ENCODE measurements at places on chromosomes 11 and 22.
A peak's percentile ranks its signal among the peaks of the same experiment; 100 is the strongest.

GRCh38 chr22:23000657-23001347 is 69.5 kb upstream of the GNAZ start:
- DNase-seq, result no peak

- DNase-seq, result no peak
These were observed 4.5 kb upstream of the NEFH start for GRCh38 chr22:29475550-29475949.

GRCh38 chr11:59365232-59366018 is 6.7 kb downstream of the OR5AN1 start:
- DNase-seq, result no peak

- DNase-seq, result no peak
These were observed 81.0 kb downstream of the MYEOV start for GRCh38 chr11:69374946-69375310.

- DNase-seq, result no peak
These were observed 97.1 kb downstream of the RPL27A start for GRCh38 chr11:8779732-8780131.

DNA sequence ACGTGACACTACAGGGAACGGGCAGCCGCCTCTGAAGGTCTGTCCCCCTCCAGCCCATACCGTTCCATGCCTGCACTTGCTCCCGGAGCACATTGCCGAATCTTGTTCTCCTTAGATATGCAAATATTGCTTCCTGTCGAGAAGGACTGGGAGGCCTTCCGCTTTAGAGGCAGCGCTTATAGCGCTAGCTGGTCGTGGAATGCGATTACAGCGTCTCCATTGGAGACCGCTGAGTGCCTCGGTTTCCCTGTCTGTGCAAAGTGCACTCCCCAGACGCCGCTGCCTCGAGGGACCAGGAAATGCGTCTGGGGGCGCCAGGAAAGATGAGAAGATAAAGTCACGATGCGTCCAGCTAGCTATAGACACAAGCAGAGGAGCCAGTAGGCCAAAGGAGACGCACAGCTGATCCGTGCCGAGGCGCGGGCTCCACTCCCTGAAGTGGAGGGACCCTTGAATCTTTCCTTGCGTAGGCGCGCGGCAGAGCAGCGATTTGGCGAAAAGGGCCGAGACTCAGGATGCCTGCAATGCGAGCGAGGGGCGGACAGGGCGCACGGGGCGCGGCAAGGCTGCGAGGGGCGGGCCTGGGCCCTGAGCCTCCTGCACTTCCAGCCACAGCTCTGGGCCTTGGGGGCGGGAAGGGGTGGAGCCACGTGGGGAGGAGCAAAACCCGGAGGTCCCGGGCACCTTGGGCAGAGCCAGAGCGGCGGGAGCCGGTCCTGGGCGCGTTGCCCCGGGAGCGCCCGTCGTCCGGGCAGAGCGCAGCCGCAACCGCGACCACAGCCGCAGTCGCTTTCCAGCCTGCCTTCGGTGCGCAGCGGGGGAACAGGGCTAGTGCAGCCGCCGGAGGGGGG is at the start of gene RASSF10:
TSS of gene RASSF10 (plus strand) at position 692 of the 851 bp plus-strand sequence. CDS start 261 bp downstream, outside the sequence.
- DNase-seq, result peak; percentile 43

DNA sequence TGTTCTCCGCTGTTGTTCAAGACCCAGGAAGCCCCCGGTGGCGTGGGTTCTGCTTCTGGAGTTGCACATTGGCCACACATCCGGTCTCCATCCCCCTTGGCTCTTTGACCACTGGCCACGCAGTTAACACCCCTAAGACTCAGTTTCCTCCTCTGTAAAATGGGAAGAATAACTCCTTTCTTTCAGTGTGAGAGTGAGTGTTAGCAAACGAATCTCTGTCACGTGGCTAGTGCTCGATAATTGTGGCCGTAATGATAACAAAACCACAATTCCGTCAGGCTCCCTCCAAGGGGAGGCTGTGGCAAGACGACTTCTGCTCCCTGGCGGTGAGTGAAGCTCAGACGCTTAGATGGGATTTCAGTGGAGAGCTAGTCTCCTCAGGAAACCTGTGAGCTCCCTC is 315.2 kb upstream of the B3GAT1 start:
- no peak for DNase-seq

DNA sequence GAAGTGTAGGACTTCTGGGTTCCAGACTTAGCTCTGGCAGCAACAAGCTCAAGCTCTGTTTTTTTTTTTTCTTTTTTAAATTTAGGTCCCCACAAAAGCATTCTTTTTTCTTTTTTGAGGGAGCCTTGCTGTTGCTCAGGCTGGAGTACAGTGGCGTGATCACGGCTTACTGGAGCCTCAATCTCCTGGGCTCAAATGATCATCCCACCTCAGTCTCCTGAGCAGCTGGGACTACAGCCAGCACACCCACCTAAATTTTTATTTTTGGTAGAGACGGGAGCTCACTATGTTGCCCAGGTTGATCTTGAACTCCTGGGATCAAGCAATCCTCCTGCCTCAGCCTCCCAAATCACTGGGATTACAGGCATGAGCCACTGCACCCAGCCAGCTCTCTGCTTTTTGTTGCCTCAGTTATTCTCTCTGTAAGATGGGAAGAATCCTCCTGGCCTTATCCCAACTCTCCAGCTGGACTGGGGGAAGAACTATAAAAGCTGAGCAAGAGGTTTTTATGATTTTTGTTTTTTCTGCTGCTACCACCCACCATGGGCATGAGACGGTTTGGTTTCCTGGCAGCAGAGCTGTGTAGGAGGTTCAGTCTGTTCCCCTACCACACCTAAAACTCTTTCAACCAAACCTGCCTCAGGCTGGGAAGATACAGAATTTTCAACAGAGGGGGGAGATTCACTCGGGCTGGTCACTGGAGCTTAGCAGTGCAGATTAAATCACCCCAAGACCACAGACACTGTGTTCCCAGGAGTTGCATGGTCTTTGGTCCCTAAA is 11.6 kb upstream of the MTFP1 start:
- DNase-seq, result no peak

DNA sequence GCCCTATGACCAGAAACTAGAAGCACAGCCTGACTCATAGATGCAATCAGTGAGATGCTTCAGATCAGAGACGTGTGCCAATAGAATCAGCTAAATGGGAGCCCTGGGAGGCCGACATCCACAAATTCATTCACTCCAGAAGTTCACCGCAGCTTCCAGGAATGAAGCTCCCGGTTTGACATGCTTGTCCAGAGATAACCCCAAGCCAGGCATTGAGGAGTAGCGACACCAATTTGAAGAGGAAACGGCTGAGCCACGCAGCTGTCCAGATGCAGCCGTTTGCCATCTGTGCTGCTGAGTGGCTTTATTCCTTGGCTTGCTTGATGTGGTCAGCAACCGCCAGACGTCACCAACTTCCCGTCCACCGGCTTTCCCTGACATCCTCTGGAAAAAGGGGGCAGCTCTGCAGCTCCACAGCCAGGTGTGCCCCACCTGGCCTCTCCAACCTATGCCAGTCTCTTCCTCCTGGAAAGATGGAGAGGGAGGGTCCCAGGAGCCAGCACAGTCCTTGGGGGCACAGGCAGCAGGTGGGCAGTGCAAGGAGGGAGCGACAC is 123.9 kb upstream of the OPCML start:
- DNase-seq, result no peak

- no peak for DNase-seq
These were observed 247.6 kb downstream of the CADM1 start for GRCh38 chr11:115256397-115257197.

DNA sequence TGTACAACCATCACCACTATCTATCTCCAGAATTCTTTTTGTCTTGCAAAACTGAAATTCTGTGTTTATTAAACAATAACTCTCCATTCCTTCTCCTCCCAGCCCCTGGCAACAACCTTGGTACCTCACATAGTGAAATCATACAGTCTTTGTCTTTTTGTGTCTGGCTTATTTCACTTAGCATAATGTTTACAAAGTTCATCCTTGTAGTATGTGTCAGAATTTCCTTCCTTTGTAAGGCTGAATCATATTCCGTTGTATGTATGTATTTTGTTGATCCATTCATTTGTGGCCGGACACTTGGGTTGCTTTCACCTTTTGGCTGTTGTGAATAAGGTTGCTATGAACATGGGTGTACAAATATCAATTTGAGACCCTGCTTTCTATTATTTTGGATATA is 243.7 kb upstream of the TBCEL start:
- DNase-seq, result no peak

- DNase-seq, result no peak
These were observed 2.8 kb upstream of the NARS2 start for GRCh38 chr11:78577495-78577894.

- no peak for DNase-seq
These were observed 23.6 kb downstream of the PTPRJ start for GRCh38 chr11:48003926-48004325.

DNA sequence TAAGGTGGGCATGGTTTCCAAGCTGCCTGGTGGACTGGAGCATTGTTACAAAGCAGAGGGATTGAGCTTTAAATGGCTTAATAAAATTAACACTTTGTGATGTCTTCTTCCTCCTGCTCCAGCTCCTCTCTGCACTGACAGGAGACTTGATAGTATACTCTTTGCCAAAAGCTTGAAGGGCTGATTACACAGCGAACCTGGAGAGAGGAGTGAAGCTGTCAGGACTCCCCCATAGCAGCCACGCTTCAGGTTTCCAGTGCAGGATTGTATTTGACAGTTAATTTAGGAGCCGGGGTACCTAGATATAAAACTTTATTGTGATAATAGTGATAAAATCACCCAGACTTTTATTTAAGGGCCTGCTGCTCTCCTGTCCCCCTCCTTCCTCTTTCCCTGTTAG is 50.0 kb downstream of the TRIM44 start:
- DNase-seq, result no peak

DNA sequence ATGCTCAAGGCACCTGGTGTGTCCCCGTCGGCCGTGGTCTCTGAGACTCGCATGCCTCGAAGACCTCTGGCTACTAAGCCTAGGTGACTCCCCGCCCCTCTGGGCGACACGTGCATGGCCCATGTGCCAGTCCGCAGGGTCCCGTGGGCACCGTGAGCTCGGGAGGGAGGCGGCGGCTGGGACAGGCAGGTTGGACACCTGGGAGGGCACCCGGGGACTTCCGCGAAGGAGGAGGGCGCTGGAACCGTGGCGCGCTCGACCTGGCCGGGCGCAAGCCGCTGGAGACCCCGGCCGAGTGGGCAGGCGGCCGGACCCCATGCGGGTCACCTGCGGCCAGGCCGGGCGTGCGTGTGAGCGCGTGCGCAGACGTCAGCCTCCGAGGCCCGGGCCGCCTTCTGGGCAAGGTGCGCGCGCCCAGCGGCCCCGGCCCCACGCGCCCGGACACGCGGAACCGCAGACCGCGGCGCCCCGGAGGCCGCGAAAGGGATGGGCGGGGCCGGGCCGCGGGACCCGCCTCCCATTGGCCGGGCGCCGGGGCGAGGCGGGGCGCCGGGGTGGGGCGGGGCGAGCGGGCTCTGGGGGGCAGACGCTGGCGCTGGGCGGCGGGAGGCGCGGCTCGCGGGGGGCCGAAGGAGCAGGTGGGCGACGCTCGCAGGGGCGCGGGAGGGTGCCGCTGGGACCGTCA is 579 bp upstream of the RASD2 start:
- peak; percentile 80 for DNase-seq

DNA sequence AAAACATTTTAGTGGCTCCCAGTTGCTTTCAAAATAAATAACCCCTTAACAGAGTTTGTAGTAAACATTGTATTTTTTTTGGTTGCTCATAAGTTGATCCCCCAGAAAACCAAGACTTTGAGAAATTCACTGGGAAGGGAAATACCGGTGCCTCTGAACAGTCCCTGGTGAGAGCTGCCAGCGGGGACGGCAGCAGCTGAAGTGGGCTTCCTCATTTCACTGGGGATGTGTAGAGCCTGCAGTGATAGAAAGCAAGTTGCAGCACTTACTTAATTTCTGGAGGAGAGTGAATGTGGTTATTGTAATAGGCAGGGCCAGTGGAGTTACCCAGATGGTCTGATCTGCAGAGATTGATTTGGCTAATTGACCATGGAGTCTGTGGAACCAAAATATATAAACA is 18.6 kb upstream of the MCHR1 start:
- DNase-seq, result no peak

GRCh38 chr11:112751329-112751728 is 209.9 kb upstream of the NCAM1 start:
- DNase-seq, result no peak

GRCh38 chr11:61378713-61379313 is 13.6 kb upstream of the TMEM216 start:
- no peak for DNase-seq

GRCh38 chr22:36423461-36424404 is 36.0 kb upstream of the MYH9 start:
- DNase-seq, result no peak

GRCh38 chr11:106379265-106379664 is 301.8 kb downstream of the AASDHPPT start:
- no peak for DNase-seq

DNA sequence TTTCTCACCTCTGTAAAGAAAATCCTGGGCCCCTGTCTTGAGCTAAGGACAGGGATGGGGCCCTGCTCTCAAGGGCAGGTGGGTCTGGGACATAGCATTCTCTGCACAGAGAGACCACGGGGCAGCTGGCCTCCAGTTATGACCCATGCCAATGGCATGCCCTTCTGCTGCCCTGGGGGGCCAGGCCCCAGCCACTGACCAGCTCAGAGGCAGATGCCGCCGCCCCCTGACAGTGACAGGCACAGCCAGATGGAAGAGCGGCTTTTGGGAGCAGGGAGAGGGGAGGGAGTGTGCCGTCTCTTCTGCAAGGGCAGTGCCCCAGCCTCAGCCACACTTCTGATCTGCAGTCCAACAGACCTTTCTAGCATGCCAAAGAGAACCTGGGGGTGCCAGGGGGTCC is 114.8 kb upstream of the NAV2 start:
- no peak for DNase-seq

DNA sequence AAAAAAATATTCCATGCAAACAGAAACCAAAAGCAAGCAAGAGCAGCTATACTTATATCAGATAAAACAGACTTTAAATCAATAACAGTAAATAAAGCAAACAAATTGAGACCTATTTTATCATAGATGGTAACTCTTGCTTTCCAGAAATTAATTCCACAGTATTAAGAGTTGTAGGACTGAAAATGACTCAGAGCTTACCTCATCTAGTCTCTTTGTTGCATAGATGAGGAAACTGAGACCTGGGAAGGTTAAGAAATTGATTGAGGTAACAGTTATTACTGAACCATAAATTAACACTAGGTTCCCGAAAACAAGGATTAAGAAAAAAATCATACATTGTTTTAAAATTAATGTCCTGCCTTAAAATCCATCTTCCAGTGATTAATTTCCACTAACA is 123.8 kb downstream of the PLEKHA7 start:
- no peak for DNase-seq

DNA sequence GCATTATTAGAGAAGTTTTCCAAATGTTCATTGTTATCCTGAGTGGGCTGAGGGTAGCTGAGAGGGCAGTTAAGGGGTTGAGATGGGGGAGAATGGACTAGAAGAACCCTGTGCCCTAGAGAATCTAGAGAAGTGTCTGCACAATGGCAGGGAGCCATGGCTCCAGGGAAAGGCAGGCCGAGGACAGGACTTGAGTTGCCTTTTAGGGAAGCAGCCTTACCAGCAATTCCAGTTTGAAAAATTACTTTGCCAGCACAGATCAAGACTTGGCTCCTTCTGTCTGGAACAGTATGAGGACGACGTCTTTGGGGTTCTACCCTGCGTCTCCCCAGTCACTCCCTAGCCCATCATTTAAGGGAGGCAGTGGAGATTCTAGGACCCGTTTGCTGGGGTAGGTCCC is 25.7 kb upstream of the MICAL3 start:
- DNase-seq, result no peak

GRCh38 chr11:19793326-19793725 is 80.7 kb downstream of the NAV2 start:
- DNase-seq, result no peak

All from activated naive CD8-positive, alpha-beta T cell treated with anti-CD3 and anti-CD28 coated beads for 36 hours (primary cell).